ENCODE measurements at places on chromosomes 6 and 20. TPM values are rescaled to one million over a fixed set of nuclear protein-coding genes. Genes with fewer than 3 reads are reported as not detected.

Gene DEFB132
- not detected for total RNA-seq

Gene ZSCAN23
- 1.6 TPM for total RNA-seq

Gene MCCD1
- not detected for total RNA-seq

Gene GTSF1L
- 0.97 TPM for total RNA-seq

Gene ADGRG6
- total RNA-seq, result 0.29 TPM
